Stimulated activated naive B cell treated with anti-CD40 and anti-IgM and Interleukin-4, amounts not matched to agents 10 μg/mL and 1 μg/mL and 100 μg/mL, for 72 hours (primary cell): ENCODE measurements at places on chromosomes 16 and 17.
A peak's percentile ranks its signal among the peaks of the same experiment; 100 is the strongest.

DNA sequence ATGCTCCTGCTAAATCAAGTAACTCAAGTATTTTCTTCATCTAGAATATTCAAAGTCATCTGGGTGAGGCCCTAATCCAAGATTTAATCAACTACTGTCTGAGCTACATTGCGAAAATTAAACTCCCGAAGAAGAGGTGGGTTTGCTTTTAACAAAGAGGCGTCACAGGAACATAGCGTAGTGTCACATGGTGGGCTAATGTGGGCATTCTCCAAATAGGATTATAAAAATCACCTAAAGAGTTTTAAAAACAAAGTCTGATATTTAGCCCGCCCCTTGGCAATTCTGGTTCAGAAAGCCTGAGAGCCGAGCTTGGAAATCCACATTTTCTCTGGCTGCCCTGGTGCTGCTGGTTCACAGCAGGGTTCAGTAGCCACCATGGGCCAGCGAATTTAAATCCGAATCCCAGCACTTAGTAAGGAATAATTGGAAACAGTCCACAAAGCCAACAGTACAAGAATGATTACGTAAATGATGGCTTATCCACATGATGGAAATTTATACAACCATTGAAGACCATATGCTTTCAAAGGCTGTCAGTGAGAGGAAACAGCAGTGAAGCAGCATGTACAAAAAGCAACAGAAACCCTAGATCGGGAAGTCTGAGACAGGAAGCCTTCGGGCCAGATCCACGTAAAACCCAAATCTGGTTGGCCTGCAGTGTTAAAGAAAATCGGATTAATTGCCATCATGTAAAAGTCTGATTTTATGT, 8.8 kb downstream of the PMM2 start:
- no peak for DNase-seq

- no peak for DNase-seq
Observed at GRCh38 chr17:27670791-27671590, 40.0 kb downstream of the LGALS9 start.

DNA sequence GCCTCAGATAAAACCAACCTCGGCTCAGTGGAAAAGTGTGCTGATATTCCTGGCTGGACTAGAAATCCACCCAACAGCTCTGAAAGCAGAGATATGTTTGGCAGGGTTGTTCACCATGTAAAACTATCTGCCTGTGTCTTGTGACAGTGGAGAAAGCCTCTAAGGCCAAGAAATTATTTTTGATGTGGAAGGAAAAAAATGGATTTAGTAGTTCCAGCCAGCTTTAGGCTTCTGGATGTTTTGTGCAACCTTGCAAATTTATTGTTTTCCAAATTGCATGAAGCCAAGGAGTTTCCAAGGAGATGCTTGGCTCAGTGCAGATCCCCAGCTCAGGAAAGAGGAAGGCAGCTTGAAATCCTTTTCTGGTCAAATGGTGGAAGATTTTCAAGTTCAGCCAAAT, 31.6 kb downstream of the TEKT5 start:
- DNase-seq = no peak

DNA sequence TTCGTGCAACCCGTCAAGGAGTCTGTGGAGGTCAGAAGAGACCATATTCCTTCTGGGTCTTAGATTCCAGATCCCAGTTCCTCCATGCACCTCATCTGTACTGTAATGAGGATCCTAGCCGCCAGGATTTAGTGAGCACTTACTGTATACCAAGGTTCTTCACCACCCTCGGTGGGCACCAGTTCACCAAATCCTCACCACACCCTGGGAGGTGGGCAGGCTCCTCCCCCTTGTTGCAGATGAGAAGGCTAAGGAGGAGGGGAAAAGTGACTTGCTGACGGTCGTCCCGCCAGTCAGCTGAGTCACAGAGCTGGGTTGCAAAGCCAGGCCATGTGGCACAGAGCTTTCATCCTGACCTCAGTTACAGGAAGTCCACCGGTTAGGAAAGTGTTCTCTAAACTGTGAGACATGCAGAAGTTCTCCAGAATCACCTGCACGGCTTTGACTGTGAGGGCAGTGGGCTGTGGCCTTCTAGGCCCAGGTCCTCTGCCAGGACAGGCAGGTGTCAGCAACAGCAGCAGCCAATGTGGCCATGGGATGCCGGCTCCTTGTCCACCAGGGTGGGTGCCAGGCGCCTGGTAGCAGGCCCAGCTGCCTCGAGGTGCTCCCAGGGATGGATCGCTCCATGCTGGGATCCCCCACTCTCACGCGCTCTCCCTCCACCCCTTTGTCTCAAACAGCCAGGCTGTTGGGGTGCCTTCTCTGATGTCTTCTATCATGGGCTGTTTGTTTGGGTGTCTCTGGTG, 240.3 kb upstream of the GSE1 start:
- DNase-seq = no peak

- DNase-seq = no peak
Observed at GRCh38 chr17:19305761-19306159, 56.8 kb downstream of the B9D1 start.

- DNase-seq = no peak
Observed at GRCh38 chr17:81438688-81439087, 43.4 kb downstream of the BAHCC1 start.

GRCh38 chr16:14211856-14212543, 140.9 kb downstream of the MRTFB start:
- DNase-seq = no peak

DNA sequence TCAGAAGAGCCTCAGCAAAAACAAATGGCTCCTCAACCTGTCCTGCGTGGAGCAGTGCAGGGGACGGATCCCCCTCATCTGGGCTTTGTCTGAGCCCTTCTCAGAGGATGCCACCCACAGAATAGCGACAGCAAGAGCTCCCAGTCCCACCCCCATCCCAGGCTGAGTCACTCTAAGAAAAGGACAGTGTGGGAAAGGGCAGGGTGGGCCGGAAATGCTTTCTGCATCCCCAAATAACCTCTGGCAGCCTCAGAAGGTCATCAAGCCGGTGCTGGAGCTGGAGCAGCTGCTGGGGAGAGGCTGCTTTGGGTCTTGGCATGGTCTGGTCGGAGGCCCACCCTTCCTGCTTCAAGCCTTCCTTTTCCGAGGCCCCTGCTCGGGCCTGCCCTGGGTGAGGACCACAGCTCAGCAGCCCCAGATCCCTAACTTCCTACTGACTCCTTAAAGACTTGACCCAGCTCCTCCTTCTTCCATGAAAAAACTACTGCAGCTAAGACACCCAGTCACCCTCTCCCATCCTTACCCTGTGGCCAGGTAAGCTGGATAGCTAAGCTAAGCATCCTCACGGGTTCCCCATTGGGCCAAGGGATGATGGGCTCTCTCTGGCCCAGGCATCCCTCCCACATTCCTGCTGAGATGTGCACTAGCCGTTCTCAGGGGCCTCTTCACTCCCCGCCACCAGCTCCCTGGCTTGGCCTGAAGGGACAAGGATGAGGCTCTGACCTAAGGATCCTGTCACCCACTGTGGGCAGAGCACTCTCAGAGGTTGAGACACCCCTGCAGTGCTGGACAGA, 8.7 kb downstream of the SLC12A4 start:
- DNase-seq = no peak

DNA sequence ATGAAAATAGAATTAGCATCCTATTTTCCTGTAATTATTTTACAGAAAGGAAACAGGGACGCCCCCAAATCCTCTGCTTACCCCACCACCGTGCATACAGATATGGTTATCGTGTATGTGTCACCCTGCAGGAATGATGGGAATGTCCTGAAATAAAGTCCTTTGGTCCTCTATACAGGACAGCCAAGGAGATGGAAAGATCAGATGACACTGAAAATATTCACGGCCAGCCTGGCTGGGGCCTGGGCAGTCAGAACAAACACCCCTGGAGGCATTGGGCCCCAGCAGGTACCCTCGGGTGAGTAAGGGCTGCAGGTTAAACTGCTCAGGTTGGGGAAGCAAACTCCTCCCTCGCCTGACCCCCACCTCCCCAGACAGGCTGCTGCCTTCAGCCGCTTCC, 368.0 kb downstream of the FOXL1 start:
- DNase-seq = no peak

DNA sequence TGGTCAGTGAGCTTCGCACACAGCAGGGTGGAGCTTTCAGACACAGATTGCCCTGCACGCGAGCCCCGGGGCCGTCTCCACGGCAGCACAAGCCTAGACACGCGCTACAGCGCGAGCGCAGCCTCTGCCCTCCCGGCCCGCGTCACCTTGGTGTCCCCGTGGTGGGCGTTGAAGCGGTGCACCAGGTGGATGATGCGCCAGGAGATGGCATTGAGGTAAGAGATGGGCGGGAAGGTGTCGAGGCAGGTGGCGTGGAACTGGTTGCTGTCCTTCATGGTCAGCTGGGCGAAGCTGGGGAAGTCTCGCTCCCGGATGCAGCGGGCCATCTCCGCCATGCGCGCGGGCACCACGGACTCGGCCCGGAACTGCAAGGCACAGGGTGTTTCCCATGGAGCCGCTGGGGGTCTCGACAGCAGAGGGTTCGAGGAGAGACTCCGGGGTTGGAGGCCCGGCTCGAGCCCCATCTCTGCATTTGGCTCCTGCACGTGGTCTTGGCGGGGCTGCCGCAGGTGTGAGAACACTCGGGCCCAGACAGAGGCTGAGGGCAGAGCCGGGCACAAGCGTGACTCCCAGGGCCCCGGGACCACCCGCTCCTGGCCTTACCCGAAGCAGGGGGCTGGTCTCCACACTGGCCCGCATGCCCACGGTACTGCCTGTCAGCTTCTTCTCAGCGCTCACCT, 4.3 kb upstream of the CYBA start:
- DNase-seq = peak; percentile 0

- DNase-seq = peak; percentile 95
Observed at GRCh38 chr17:21126645-21127508, at the start of gene DHRS7B. Gene DHRS7B, plus strand, starts transcription at chr17:21126964. Its CDS starts 8 bp downstream, at chr17:21126972.

DNA sequence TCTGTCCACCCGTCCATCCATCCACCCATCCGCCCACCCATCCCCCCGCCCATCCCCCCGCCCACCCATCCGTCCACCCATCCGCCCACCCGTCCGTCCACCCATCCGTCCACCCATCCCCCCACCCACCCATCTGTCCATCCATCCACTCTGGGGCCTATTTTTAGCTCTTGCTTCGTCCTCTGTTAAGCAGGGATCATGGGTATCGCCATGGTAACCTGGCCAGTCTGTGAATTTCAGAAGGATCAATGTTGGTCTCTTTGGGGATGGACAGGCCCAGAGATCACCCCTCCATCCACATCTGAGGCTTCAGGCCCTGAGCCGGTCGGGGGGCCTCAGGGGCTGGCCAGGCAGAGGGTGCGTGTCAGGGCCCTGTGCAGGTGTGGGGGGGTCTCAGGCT, 15.2 kb upstream of the DPEP1 start:
- DNase-seq = no peak

DNA sequence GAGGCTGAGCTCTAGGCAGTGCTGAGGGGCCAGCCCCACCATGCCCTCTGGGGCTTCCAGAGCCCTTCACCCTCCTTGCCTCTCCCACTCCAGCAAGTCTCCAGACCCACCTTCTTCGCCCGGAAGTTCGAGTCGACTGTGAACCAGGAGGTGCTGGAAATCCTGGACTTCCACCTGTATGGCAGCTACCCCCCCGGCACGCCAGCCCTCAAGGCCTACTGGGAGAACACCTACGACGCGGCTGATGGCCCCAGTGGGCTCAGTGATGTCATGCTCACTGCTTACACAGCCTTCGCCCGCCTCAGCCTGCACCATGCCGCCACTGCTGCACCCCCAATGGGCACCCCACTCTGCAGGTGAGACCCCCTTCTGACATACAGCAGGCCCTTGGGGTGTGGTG, 10.5 kb downstream of the XYLT2 start:
- DNase-seq = no peak

GRCh38 chr17:2396192-2396567, 4.7 kb downstream of the MNT start:
- no peak for DNase-seq

GRCh38 chr17:65584604-65585521, 23.4 kb upstream of the AXIN2 start:
- no peak for DNase-seq

DNA sequence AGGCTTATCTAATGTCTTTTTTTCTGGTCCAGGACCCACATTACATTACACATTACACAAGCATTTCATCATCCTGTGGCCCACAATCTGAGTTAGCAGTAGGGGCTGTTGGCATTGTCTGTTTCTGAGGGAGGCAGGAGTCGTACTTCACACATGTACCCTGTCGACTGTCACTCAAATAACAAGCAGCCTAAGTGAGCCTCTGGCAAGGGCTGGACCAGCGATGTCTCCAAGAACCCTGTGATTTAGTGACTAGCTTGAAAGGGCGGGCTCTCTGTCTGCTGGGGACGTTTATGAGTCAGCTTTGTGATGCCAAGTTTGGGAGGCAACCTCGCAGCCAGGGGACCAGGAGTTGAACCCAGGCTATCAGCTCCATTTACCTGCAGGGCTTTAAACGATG, 251.4 kb downstream of the HS3ST3B1 start:
- DNase-seq = no peak

DNA sequence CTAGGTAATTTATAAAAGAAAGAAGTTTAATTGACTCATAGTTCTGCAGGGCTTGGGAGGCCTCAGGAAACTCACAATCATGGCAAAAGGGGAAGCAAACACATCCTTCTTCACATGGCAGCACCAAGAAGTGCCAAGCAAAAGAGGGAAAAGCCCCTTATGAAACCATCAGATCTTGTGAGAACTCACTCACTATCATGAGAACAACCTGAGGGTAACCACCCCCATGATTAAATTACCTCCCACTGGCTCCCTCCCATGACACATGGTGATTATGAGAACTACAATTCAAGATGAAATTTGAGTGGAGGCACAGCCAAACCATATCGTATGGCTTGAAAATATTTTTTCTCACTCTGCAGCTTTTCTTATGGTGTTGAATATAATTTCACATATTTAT, 151.7 kb downstream of the ANKFN1 start:
- DNase-seq = no peak

GRCh38 chr17:32910769-32911168, 17.2 kb upstream of the TMEM98 start:
- no peak for DNase-seq

- no peak for DNase-seq
Observed at GRCh38 chr16:48478393-48478792, 93.2 kb upstream of the SIAH1 start.

DNA sequence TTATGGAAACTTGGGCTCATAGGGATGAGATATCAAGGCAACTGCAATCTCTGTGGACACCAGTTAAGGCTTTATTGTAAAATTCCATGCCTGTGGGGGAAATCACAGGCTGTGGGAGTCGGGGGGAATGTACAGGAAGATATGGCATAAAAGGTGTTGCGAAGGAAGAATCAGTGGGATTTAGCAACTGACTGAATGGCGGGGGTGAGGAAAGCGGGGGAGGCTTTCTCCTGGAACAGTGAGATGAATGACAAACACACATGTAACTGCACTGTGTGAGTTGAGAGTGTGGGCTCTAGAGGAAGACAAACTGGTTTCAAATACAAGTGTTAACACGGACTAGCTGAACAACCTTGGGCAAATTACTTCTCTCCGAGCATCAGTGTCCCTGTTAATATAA, 143.7 kb downstream of the PRKCB start:
- DNase-seq = no peak

DNA sequence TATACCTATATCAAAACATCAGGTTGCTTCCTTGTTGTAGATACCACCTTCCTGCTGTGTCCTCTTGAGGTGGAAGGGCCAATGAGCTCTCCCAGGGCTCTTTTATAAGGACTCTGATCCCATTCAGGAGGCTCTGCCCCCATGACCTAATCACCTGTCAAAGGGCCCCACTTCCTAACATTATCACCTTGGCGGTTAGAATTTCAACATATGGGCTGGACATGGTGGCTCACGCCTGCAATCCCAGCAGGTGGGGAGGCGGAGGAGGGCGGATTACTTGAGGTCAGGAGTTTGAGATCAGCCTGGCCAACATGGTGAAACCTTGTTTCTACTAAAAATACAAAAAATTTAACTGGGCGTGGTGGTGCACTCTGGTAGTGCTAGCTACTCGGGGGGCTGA, 86.4 kb downstream of the HAPSTR1 start:
- no peak for DNase-seq
